ENCODE measurements at places on chromosomes 1 and 21.

- DNase-seq, result no peak
Observed at GRCh38 chr1:75327395-75327794, 193.2 kb downstream of the LHX8 start.

- no peak for DNase-seq
Observed at GRCh38 chr1:44367944-44368343, 12.9 kb upstream of the ERI3 start.

GRCh38 chr1:86705665-86705985 is 1.2 kb downstream of the SH3GLB1 start:
- DNase-seq, result no peak

- DNase-seq, result no peak
Observed at GRCh38 chr1:17397910-17398695, 26.1 kb downstream of the PADI6 start.

GRCh38 chr1:10257851-10258250 is 47.5 kb downstream of the KIF1B start:
- DNase-seq, result no peak

DNA sequence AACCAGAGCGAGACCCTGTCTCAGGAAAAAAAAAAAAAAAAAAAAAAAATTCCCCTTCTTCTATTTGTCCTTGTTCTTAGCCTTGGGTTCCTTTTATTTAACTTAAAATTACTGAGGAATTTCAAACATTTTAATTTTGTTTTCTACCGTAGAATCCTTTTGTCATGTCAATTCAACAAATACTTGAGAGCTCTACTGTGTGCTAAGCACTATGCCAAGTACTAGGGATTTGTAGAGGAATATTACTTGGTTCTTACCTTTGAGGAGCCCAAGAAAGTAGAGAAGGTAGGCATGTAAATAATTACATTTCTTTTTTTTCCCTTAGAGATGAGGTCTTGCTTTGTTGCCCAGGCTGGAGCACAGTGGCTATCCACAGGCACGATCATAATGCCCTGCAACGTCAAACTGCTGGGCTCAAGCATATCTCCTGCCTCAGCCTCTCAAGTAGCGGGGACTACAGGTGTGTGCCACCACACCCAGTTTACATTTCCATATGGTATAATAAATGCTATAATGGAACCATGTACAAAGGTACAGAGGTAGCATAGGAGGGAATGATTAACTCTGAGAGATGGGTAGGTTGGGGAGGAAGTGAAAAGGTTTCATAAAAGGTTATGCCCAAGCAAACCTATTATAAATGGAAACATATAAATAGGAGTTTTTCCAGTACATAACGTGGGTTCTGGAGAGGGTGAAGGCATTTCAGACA is 104.0 kb downstream of the ATG4C start:
- no peak for DNase-seq

DNA sequence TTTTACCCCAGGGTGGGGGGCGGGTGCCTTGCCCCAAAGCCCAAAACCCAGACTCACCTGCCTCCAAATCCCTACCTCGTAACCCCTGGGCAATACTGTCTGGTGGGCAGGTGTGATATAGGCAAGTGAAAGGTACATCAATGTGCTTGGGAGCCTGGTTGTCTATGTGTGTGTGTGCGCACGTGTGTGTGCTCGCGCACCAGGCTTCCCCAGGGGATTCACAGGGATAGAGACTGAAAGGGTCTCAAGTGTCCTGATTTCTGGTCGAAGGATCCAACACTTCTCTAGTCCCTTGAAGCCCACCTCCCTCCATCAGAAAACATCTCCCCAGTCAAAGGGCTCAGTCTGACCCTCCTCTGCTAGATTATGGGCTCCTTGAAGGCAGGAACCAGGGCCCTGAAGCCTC is 28.9 kb upstream of the EPB41 start:
- DNase-seq, result peak; percentile 3

DNA sequence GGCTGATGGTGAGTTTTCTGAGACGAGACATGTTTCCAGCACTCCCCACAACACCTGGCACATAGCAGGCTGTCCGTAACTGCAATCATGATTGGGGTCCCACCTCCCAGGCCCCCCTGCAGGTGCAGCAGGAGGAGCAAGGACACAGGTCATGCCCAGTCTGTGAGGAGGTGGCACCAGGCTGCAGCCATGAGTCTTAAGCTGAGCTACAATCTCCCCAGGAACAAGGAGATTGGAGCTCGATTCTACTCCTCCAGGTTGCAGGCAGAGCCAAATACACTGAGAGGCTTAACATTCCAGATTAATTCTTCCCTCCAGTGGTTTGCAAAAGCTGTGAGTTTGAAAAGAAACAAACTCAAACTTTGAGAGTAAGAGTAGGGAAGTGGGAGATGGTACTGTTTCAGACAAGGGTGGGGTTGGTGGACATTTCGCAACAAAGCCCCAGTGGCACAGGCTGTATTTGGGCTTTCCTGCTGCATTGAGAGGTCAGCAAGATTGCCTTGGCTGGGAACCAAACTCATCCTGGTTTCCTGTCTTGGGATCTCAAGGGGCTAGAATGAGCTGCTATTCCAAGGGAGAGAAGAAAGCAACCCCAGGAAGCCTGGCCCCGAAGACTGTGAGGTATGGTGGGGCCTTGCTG is 64.8 kb upstream of the GALNT2 start:
- no peak for DNase-seq

GRCh38 chr1:44881011-44881632 is 38.1 kb upstream of the PTCH2 start:
- DNase-seq, result no peak

GRCh38 chr1:223219846-223220610 is 77.0 kb upstream of the TLR5 start:
- DNase-seq, result no peak

GRCh38 chr1:231201375-231201978 is 39.5 kb upstream of the GNPAT start:
- DNase-seq, result no peak

GRCh38 chr1:82706741-82707140 is 906.0 kb downstream of the ADGRL2 start:
- DNase-seq, result no peak

- DNase-seq, result no peak
Observed at GRCh38 chr1:246695136-246695535, 29.1 kb upstream of the SCCPDH start.

- DNase-seq, result no peak
Observed at GRCh38 chr1:225998560-225999226, 450 bp downstream of the SDE2 start.

- no peak for DNase-seq
Observed at GRCh38 chr1:98704971-98705370, 43.5 kb downstream of the SNX7 start.

- DNase-seq, result no peak
Observed at GRCh38 chr1:78760858-78761257, 111.2 kb downstream of the IFI44 start.

GRCh38 chr1:182447660-182448059 is 2.3 kb upstream of the RGSL1 start:
- DNase-seq, result no peak

- no peak for DNase-seq
Observed at GRCh38 chr1:212529211-212529741, 79.3 kb upstream of the ATF3 start.

GRCh38 chr1:228695015-228695955 is 40.0 kb upstream of the RHOU start:
- DNase-seq, result no peak

DNA sequence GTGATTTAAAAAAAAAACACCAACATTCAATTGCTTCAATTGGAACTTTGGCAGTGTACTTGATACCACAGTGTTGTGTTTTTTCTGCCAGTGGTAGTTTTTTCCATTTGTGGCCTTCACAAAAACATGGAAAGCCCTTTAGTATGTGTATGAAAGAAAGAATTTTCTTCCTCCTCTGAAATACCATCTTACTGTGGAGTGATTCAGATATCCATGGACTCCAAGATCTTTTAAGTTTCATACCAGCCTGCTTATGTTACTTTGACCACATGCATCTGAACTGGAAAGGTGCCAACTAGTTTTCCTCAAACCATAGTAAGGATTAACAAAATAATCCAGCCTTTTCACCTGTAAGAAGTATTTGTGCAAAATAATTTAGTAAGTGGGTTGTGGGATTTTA is 3.4 kb downstream of the PPP2R5A start:
- no peak for DNase-seq

- DNase-seq, result no peak
Observed at GRCh38 chr1:202288177-202288576, 53.6 kb downstream of the UBE2T start.

GRCh38 chr1:169005776-169006175 is 100.7 kb upstream of the ATP1B1 start:
- DNase-seq, result no peak

- no peak for DNase-seq
Observed at GRCh38 chr1:202580619-202581018, 129.6 kb downstream of the SYT2 start.

- DNase-seq, result no peak
Observed at GRCh38 chr1:172929006-172929405, 121.7 kb downstream of the TNFSF18 start.

- DNase-seq, result no peak
Observed at GRCh38 chr1:11833497-11833896, 14.1 kb downstream of the NPPA start.

DNA sequence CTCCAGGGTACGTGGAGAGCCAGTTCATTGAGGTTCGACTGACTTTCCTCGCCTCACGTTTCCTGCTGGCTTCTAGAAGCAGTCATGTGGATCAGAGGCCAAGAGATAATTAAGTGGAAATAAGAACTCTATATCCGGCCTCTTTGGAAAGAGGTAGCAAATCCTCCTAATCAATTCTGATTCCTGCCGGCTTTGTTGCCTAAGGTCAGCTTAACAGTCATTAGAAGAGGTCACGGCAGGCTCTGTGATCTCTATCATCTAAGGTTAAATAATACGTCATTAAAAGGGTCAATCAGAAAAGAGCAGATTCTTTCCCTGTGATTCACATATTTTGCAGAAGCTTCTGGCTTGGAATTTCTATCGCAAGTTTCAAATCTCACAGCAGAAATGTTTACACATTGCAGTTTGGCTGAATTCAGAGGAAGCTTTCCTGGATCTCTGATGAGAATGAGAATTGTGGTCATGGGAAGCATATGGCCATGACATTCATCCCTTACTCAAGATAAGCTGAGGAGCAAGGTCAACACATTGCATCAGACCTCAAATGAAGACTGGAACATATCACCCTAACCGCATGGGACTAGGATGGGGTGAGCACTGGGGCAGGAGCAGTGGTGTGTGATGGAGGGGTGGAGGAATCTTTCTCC is 189.4 kb downstream of the PBX1 start:
- DNase-seq, result no peak

DNA sequence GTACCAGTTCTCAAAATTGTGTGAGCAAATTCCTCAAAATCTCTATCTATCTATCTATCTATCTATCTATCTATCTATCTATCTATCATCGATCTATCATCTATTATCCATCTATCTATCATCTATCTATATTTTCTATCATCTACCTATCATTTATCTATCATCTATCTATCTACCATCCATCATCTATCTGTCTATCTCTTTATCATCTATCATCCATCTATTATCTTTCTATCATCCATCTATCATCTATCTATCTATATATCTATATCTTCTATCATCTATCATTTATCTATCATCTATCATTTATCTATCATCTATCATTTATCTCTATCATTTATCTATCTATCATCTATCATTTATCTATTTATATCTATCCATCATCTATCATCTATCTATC is 364.7 kb upstream of the GREM2 start:
- DNase-seq, result no peak

DNA sequence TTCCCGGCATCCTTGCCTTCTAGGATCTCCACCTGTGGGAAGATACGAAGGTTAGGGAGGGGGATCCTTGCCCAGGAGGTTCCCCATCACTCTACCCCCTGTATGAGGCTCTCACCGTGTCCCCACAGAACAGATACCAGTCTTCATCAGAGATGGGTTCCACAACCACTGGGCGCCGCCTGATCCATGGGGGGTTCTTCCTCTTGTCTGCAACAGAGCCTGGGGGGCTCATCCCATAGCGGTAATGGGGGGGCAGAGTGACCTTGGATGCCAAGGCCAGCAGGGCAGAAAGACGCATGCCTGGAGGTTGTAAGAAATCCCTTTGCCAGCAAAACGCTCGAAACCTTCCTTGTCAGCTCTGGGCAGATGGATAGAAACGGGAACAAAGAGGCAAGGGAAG is 2.5 kb downstream of the MRPL24 start:
- DNase-seq, result no peak

DNA sequence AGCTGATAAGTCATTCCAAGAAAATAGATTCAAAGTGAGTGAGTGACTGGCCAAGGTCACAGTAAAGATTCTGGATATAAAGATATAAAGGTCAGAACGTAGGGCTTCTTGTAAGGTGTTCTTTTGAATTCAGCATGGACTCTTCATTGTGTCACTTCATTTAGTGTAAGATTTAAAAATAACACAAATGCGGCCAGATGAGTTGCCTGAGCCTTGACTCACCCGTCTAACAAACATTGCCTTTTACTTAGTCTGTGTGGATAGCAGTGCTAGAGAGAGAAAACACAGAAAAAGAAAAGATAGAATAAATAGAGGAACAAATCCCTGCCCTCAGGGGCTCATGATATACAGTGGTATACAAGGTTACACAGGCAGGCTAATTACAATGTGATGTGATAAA is 223.4 kb downstream of the PLPP3 start:
- no peak for DNase-seq

DNA sequence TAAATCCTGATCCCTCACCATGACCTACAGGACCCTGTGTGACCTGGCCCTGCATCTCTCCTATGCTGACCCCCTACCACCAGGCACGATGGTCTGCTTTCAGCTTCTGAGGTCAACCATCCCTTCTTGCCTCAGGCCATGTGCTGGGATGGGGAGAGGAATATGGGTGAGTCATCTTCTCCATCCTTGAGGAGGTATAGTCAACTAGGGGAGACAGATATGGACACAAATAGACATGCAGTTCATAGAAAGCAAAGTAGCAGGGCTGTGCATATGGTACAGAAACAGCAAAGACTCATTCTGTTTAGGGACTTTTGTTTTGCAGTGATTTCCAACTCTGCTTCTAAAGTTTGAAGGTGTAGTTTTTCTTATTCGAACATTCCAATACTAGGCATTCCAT is 250.8 kb upstream of the FGGY start:
- DNase-seq, result no peak

GRCh38 chr1:243939167-243939848 is 89.3 kb upstream of the AKT3 start:
- DNase-seq, result no peak

DNA sequence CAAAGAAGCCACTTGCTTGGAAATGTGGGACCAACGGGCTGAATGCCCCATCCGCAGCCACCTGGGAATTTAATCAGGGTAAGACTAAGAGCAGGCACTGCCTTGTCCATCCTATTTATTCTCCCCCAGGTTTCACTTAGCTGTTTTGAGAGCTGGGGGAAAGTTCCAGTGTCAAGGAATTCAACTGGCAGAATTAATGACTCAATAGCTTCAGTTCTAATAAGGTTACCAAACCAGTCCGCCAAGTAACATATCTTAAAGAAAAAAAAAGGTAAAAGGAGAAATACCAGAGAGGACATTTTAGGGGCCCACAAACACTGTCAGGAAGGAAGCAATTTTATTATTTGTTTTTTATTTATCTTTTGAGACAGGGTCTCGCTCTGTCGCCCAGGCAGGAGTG is 157.6 kb upstream of the SOD1 start:
- no peak for DNase-seq

GRCh38 chr1:169879034-169879840 is 14.5 kb downstream of the SCYL3 start:
- no peak for DNase-seq
